SJSA1 (cell line): ENCODE measurements at places on chromosomes 2 and 18. TPM values are rescaled to one million over a fixed set of nuclear protein-coding genes. Genes with fewer than 3 reads are reported as not detected.

Gene RAPGEF4
- 0.13 and 0.47 TPM in 2 replicates for total RNA-seq

Gene CYP26B1
- total RNA-seq = 0.03 TPM in 1 of 2 replicates, not detected in the other

Gene IL36A
- not detected in 2 replicates for total RNA-seq

Gene RAB31
- total RNA-seq = 58.9 and 72.2 TPM in 2 replicates

Gene TXNDC2
- 0.05 TPM in 1 of 2 replicates, not detected in the other for total RNA-seq

Gene FRZB
- 0.03 TPM in 1 of 2 replicates, not detected in the other for total RNA-seq

Gene PLA2R1
- 1.9 and 2.3 TPM in 2 replicates for total RNA-seq

Gene VWA3B
- total RNA-seq = not detected in 2 replicates

Gene PRKAG3
- not detected in 2 replicates for total RNA-seq

Gene SLC16A14
- 0.47 and 1.5 TPM in 2 replicates for total RNA-seq

Gene FAM110C
- total RNA-seq = not detected in 2 replicates

Gene PGAP1
- 4.4 and 4.6 TPM in 2 replicates for total RNA-seq
